ENCODE measurements at places on chromosomes 2 and 18.

DNA sequence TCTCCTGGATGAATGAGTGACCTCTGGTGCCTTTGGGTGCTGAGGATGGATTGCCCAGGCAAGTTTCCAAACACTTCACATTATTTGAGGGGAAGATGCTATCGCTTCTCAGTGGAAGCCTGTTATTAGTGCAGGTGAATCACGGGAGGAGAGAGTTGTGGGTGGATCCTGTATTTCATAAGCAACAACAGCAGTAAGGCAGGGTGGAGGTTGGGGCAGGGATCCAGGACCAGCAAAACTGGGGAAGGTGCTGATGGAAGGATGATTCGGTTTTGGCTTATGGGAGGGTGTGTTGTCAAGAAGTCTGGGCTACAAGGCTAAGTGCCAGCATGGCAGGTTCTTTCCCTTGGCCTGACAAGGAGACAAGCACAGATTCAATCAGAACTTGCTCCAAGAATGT, 37.7 kb upstream of the SETBP1 start:
- no peak for DNase-seq

GRCh38 chr18:58668897-58669296, 2.4 kb upstream of the MALT1 start:
- no peak for DNase-seq

- no peak for DNase-seq
These were observed 47.7 kb upstream of the SELENOI start for GRCh38 chr2:26298286-26298637.

DNA sequence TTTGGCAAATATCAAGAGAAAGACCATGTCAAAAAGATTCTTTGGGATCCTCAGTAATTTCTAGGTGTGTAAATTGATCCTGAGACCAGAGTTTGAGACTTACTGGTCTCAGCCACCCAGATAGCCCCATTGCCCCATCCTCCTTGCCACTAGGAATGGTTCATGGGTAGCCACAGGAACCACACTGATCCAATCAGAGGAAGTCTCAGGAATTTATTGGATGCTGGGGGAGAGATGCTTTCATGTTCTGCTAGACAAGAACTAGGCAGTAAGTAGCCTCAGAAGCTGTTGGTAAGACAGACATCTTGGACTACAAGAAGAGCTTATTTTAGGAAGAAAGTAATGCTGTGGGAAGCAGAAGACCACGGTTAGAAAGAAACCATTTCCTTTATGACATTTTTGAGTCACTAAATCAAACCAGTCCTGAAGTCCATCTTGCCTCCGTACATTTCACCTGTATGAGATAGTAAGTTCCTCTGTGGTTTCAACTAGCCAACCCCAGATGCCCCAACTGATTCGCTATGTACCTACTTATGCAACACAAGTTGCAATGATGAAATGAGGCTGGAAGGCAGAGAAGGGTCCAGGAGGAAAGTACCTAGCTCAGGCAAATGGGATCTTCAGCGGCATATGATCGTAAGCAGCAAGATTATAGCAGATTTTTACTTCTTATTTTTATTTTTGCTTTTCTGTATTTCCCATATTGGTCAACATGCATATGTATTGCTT, 3.6 kb upstream of the ST3GAL5 start:
- no peak for DNase-seq

DNA sequence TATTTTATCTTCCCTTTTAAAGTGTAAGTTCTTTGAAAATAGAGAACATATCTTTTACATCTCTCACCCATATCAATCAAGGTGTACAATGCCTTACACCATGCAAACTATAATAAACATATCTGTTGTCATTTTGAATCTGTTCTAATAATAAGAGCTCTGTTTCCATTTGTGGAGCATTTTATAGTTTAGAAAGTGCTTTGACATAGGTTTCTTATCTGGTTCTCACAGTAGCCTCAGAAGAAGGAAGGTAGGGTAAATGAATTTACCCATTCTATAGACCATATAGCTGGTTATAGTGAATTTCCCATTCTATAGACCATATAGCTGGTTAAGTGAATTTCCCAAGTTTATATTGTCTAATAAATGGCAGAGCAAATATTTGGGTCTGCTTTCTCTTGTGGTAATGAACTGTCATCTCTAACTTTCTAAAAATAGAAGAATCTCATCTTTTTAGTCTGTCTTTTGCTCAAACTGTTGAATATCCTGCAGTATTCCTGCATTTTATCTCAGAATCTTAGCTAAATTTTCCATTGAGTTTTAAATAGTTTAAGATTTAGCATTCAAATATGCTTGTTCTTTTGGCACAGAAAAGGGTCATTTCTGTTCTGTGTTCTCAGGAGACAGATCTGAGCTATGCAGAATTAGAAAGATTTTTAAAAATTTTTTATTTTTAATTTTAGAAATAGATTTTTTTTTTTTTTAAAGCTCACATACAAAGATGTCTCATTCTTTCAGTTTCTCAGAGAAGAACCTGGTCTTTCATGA, 80.7 kb upstream of the STON1 start:
- DNase-seq: no peak

DNA sequence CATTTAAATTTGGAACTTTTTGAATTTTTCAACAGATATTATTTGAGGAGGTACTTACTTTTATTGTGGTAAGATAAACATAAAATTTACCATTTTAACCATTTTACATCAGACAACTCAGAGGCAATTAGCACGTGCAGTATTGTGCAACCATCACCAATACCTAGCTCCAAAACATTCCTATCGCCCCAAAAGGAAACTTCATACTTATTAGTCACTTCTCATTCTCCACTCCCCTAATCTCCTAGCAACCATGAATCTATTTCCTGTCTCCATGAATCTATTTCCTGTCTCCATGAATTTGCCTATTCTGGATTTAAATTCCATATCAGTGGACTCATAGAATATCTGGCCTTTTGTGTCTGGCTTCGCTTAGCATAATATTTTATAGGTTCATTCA, 69.9 kb upstream of the FAM136A start:
- no peak for DNase-seq

DNA sequence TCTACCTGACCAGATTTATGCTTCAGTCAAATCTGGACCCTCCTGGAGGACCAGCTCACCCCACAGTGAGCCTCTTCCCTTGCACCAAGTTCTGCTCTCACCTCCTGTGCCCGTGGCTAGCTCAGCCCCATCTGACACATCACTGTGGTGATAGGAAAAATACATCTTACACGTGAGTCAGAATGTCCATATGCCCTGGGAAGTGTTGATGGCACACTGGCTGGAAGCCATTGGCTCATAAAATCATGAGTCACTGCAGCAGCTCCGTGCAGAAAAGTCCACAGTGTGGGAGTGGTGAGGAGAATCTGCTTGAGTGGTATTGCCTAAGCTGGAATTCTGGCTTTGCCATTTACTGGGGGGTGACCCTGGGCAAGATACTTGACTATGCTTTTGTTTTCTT, 42.6 kb upstream of the RAPGEF4 start:
- peak; percentile 23 for DNase-seq

GRCh38 chr2:167332358-167332757, 444.1 kb downstream of the XIRP2 start:
- DNase-seq: no peak

- no peak for DNase-seq
These were observed 10.8 kb downstream of the TSHZ1 start for GRCh38 chr18:75221397-75221796.

- no peak for DNase-seq
These were observed 329.9 kb downstream of the DLGAP1 start for GRCh38 chr18:4125224-4125623.

- DNase-seq: no peak
These were observed 395.4 kb upstream of the ATP5MC3 start for GRCh38 chr2:175576875-175577274.

- DNase-seq: no peak
These were observed 22.7 kb downstream of the HNMT start for GRCh38 chr2:137987011-137987410.

DNA sequence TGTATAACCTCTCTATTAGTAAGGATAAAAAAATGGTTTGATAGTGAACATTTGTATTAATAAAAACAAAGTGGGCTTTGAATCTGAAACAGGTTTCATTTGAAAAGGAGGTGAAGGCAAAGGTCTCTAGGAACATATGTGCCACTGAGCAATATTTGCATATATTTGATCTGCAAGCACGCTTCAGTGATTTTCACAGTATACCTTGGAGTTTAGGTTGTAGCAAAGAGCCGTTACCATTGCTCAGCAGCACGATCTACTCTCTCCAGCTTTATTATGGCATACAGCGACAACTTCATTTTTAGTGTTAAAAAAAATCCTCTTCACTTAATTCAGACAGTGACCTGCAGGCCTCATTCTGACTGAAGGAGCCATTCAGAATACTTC, 75.8 kb upstream of the ZEB2 start:
- no peak for DNase-seq

DNA sequence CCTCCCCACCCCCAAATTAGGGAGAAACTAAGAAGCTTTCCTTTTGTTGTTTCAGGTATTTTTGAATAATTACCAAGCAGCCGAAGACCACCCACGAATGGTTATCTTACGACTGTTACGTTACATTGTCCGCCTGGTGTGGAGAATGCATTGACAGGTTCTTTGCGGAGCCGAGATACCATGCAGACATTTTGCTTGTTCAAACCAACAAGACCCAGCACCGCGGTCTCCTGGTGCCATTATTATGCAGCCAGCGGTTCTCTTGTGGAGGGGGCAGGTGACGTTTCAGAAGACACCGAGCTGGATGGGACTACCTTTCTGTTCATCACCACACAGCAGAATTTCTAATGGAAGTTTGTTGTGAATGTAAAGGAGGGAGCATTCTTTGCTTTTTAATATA, 43.4 kb downstream of the BCL2L11 start:
- DNase-seq: no peak

- no peak for DNase-seq
These were observed 30.2 kb downstream of the XDH start for GRCh38 chr2:31384351-31384750.

DNA sequence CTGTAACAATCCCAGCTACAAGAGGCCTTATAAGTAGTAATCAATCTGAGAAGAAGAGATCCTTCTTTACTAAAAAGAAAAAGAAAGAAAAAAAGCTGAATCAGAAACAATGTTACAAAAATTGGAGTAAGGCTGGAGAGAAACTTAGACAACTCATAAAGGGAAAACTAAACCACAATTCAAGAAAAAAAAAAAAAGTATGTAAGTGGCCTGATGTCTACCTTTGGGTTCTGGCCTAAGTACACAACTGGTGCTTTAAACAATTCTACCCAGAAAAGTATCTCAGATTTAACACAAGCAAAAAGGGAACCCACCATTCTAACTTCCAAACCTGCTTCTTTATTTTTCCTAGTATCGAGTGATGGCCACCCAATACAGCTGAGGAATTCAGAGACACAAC, 45.3 kb downstream of the ZNF521 start:
- no peak for DNase-seq

DNA sequence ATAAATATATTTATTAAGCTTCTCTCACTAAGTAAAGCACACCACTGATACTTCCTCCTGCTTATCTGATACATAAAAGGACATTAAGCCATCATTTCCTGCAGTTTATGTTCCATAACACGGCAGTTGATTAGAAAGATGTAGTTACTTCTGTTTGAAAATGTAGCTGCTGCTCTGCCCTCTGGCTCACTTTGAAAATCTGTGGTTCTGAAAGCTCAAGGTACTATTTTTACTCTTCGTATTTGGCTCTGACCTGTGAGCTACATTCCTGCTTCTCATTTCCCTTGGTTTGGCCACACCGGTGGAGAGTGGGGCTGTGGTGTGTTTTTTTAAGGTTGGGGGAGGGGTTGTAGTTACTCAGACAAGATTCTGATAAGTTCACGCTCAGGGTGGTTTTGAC, 12.8 kb upstream of the TTN start:
- DNase-seq: no peak

DNA sequence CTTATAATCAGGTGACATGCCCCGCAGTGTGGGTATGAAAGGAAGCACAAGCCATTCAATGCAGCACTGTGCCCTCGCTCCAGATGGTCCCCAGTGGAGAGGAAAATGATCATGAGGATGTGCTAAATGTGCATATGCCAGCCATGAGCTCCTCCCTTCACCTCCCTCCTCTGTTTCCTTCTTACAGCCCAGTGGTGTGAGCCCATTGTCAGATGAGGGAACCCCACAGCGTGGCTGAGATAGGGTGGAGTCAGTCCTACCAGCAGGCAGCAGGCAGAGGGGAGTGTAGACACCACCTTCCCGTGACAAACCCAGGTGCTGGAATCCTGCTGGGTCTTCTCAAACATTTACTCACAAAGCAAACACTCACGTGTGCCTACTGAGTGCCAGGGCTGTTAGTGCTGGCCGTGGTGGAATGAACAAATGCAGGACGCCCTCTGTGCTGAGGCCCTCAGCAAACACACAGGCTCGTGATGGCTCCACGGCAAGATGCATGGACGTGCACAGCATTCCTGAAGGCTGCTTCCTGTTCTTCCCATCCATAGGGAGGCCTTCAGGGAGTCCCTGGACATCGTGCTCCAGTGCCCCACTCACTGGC, 181.7 kb upstream of the TPO start:
- no peak for DNase-seq

DNA sequence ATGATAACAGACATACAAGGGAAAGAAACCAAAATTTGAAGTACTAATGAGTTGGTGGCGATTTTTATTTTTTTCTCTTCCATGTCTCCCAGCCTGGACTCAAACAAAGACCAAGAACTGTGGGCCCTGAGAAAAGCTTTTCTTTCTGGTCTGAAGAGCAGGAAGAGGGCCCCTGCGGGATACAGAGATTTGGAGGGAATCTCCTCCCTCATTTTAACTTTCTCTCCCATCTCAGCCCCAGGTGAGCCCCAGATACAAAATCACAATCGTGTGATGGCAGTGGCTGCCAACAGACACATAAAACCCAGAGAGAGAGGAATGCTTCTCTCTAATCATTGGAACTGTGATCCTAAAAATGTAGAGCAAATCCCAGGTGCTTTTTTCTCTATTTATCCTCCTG, 19.5 kb upstream of the PRKCE start:
- no peak for DNase-seq

DNA sequence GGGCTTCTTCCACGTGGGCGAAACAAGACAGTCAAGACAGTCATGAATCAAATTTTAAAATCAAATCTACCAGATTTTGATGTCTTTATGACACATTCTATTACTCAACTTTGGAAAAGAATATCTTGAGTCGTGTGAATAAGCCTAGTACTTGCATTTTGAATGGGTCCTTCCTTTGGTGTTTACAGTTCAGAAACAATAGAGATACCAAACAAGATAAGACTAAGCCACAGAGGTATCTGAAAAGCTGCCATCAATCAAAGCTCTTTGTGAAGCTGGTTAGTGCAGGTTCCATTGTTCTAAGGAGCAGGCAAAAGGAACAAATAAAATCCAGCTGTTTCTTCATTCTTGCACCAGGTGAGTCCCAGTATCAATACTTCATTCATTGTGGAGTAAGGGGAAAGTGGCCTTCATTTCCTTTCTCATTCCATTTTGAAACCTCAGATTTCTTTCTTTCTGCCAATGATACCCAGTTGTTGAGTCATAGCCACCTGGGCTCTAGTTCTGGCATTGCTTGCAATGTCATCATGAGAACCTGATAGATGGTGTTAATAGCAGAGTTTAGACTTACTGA, 151.7 kb upstream of the L3MBTL4 start:
- no peak for DNase-seq

- no peak for DNase-seq
These were observed 14.8 kb upstream of the ARL5A start for GRCh38 chr2:151842830-151843690.

Measured in activated CD4-positive, alpha-beta T cell treated with anti-CD3 and anti-CD28 coated beads for 4 hours (primary cell).